ENCODE measurements at places on chromosomes 11 and 22. TPM values are rescaled to one million over a fixed set of nuclear protein-coding genes. Genes with fewer than 3 reads are reported as not detected.

Gene SLC37A2
- total RNA-seq, result 0.56 TPM

Gene MMP12
- total RNA-seq, result not detected

Gene PRG3
- not detected for total RNA-seq

Gene MTMR2
- 46.5 TPM for total RNA-seq

Gene TMEM121B
- total RNA-seq, result under 0.01 TPM

Gene SLC5A12
- total RNA-seq, result not detected

Gene ZMAT5
- total RNA-seq, result 20.9 TPM

Gene AMBRA1
- total RNA-seq, result 17.3 TPM

Gene B4GAT1
- total RNA-seq, result 60.0 TPM

Gene SLC22A6
- not detected for total RNA-seq

Gene LRRC51
- total RNA-seq, result 7.3 TPM
